ENCODE measurements at places on chromosomes 4 and X.

GRCh38 chr4:115190529-115190928 is 77.1 kb upstream of the NDST4 start:
- no peak for DNase-seq

DNA sequence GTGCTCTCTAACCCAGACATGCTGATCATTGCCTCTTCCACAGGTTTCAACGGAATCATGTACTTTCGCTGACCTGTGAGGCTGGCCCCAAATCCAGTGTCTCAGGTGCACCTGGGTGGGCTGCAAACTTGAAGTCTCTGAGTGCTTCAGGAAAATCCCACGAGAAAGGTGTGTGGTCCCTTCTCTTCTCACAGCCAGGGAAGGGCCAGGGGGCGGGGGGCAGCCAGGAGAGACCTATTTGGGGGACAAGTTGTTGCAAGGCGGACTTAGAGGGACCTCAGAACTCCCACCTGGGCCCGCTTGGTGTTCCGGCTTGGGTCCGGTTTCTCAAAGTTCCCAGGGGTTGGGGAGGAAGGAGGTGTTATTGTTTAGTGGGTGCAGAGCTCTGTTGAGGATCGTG is 80.0 kb downstream of the HMX1 start:
- no peak for DNase-seq

- DNase-seq: no peak
These were observed 2.1 kb downstream of the CNGA2 start for GRCh38 chrX:151736685-151737084.

DNA sequence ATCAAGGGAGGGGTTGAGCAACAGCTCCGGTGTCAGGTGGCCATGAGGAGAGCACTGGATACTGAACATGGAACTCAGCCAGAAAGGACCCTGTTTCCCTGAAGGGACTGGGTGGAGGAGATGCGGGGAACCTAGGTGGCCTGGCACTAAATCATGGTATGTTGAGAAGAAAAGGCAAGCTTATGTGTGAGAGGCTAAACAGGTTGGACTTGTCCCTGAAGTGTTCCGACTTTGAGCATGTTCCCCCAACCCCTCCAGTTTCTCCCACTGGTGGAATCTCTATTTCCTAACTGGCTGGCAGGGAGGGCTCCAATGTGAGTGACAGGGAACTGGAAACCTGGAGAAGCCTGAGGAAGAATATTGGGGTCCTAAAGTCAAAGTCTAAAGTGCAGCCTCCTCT is 69.5 kb downstream of the PLAC1 start:
- no peak for DNase-seq

Data from hematopoietic multipotent progenitor cell treated with erythropoietin and hydrocortisone succinate and interleukin-3 and kit ligand, for 6 days (in vitro differentiated cells).